Hematopoietic multipotent progenitor cell (in vitro differentiated cells): ENCODE measurements at places on chromosomes 3 and 15. TPM values are rescaled to one million over a fixed set of nuclear protein-coding genes. Genes with fewer than 3 reads are reported as not detected.

DNA sequence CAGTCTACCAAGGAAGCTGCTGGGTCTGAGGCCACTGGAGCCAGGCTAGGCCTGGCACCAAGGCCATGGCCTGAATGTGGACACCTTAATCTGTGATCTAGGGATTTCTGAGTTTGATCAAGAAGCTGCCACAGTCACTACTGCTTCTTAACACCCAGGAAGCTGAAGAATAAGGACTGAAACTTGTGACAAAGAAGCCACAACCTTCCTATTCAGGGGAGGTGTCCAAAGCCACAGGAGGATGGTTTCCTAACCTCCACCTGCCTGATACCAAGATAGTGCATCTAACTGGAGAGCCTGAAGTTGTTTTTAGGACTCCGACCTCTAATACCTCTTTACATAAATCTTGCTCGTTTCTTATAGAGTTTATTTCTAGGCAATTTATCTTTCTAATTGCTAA, 5.5 kb upstream of the ANO10 start:
- no peak for DNase-seq

- no peak for DNase-seq
These were observed 158.5 kb downstream of the FEZF2 start for GRCh38 chr3:62214850-62215249.

DNA sequence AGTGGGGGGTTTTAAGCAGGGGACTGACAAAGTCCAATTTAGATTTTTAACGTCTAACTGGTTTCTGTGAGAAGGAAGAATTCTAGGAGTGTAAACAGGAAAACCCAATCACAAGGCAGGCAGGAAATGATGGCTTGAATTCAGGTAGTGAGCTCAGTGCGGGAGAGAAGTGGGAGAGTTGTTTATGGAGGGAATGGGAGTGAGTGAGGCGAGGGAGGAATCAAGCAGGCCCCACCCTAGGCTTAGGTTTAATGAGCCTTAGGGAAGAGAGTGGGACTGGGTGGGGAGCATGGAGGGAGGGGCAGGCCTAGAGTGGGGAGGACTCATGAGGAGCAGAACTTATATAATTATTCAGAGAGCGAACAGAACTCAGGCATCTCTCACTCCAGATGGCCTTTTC, 17.9 kb downstream of the VIPR1 start:
- DNase-seq: no peak

- DNase-seq: no peak
These were observed 118.2 kb upstream of the RASGRP1 start for GRCh38 chr15:38682861-38683260.

DNA sequence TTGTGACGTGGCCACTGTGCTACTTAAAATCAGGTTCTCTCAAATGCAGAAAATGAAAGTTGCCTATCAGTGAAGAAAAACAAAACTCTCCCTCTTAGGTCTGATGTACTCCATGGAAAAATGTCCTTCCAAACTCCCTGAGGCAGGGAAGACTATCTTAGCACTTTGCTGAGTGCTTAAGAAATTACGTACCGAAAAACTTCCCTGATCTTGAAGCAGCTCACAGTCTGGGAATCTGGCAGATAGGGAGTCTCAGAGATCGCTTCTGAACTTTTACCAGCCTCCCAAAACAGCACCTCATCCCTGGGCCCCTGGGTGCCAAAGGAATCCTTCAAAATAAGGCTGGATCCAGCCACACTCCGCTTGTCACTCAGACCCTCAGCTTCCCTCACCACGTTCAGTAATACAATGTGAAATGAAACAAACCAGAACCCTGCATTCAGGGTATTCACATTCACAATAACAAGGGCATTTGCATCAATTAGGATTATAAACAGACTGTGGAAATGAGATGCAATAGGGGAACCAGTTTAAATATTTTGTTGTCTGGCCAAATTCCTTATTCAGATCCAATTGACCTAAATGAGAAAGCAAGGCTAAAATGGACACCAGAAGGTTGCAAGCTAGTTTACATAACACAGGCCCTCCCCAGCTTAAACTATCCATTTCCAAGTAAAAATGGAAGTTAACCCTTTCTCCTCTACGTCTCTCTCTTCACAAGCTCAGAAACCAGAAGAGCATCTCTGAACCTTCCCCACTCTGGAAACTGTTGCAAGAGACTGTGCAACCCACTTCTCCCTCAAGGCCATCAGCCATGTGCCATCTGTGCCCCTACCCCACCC, 20.9 kb downstream of the OSBPL10 start:
- DNase-seq: no peak

DNA sequence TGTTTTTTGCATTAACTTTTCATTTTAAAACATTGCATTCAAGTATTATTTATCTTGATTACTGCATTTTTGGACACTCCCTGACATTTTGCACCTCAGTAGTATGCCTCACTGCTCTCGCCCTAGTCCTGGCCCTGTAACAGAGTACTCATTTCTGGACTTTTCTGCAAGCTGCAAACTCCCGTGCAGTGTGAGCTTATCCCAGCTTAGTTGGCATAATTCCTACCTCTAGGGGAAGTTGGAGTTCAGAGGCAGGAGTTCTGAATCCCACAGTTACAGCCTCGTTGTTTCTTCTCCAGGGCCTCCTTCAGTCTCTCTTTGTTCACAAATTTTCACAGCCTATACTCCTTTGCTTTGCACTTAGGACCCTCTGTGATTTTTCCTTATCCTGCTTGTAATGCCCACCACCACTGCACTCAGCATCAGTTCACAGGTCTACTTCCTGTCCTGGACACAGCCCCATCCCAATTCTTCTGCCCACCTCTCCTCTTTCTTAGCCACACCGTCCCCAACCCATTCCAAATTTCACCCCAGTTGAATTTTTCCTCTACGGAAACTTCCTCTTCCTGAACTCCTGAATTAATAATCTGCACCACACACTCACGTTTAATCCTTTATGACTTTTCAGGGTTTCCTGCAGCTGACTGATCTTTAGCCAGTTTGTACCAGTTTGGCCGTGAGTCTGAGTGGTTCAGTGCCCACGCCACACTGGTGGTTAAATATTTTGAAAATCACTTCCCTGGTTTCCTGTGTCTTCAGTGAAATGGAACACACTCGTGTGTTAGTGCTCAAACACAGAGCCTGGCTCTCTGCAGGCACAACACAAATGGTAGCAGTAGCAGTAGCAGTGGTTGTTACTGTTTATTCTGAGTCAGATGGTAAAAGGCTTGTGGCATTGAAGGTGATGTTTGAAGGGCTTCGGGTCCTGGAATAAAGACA, 6.3 kb upstream of the CTSH start:
- DNase-seq: no peak

DNA sequence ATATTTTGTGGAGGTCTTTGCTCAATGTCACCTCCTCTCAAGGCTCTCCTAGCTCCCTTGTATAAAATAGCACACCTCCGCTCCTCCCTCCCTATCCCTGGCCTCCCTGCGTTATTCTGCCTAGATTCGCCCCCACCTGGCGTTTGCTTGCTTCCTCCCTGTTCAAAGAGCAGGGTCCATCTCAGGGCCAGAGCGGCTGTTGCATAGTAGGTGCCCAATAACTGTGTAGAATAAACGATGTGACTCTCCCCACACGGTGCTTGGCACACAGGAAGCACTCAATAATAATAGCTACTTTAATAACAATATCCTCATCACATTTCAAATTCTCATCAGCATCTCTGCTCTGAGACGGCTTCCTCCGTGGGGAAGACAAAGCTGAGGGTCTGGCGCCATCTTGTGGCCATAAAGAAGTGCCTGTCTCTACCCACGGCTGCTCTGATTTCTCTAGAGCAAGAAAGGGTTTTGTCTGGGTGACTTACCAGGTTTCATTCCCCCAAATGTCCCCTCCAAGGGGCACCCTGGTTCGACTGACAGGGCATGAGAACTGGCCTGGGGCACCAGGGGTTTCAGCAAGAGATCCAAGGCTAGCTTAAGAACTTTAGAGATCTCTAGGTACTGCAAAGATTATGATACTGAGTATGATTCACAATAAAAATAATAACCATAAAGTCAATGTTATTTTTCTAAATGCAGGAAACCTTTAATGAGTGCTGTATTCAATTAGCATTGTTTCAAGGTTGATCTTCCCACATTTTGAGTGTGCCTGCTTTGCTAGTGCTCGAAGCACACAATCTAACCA, 16.1 kb downstream of the CD276 start:
- peak; percentile 80 for DNase-seq

GRCh38 chr15:74789171-74789631, 7.3 kb downstream of the CSK start:
- no peak for DNase-seq

GRCh38 chr3:58434990-58435389, 1.4 kb upstream of the PDHB start:
- DNase-seq: no peak

DNA sequence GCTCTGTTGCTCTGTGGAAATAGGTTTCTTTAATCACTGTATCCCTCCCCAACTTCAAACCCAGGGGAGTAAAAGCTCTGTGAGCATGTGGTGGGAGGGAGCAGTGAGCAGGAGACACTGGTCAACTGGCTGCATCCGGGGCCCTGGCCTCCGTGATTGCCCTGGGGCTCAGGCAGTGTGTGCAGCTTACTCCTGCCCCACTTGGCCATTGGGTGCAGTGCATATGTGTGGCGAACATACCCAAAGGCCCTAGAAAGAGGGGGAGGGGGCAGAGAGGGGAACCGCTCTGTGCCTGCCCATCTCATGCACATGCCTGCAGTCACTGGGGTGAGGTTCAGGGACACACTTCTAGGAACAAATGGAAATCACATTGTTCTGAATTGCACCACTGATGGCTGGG, 378.7 kb downstream of the ZBBX start:
- DNase-seq: no peak

GRCh38 chr3:72336821-72337479, 511.3 kb downstream of the SHQ1 start:
- no peak for DNase-seq

The ST3GAL6 gene
- total RNA-seq: 2.7 TPM

The LMAN1L gene
- total RNA-seq: 0.27 TPM

The CFAP100 gene
- not detected for total RNA-seq
